ENCODE measurements at places on chromosomes 12 and 14. TPM values are rescaled to one million over a fixed set of nuclear protein-coding genes. Genes with fewer than 3 reads are reported as not detected.

Gene PLA2G1B
- total RNA-seq: not detected

Gene MMP19
- 4.2 TPM for total RNA-seq

Gene SUOX
- 14.4 TPM for total RNA-seq

Gene DACT1
- total RNA-seq: 1.7 TPM

Gene ULK1
- total RNA-seq: 6.9 TPM

Gene TAS2R10
- not detected for total RNA-seq

Gene TMCC3
- total RNA-seq: 0.12 TPM

Gene CLEC4E
- not detected for total RNA-seq

Gene PLEKHA5
- total RNA-seq: 10.8 TPM

Gene CCDC175
- total RNA-seq: not detected

Gene TAS2R20
- total RNA-seq: 0.46 TPM

Gene PTPRR
- total RNA-seq: 41.5 TPM

Gene LBHD2
- total RNA-seq: not detected

Gene KLRC2
- not detected for total RNA-seq

Gene MDGA2
- not detected for total RNA-seq

Gene SUSD6
- 3.1 TPM for total RNA-seq

Gene HOXC6
- 2.5 TPM for total RNA-seq

Data from A172 (cell line).